Lower lobe of right lung (tissue), 2 donors: ENCODE measurements at places on chromosomes 13 and 19.

- DNase-seq = no peak
These were observed 32.7 kb downstream of the FBN3 start for GRCh38 chr19:8116437-8117293.

GRCh38 chr19:47353307-47353712 lies 4.2 kb downstream of the DHX34 start:
- DNase-seq = no peak

DNA sequence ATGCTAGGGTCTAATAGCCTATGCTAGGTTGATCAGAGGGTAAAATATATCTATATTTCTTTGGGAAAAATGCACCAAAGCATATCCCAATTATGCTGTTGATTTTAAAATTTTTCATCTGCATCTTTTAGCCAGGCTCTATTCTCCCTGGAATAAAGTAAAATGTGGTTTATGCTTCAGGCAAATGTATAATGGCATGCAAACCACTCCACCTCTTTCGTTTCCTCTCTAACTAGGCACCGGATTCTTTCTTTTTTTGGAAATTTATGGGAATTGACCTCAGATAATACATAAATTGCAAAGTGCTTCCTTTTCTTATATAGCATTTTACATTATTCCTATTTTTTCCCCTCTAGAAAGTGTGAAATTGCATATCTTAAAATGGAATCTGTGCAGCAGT lies 386.5 kb downstream of the OLFM4 start:
- no peak for DNase-seq

DNA sequence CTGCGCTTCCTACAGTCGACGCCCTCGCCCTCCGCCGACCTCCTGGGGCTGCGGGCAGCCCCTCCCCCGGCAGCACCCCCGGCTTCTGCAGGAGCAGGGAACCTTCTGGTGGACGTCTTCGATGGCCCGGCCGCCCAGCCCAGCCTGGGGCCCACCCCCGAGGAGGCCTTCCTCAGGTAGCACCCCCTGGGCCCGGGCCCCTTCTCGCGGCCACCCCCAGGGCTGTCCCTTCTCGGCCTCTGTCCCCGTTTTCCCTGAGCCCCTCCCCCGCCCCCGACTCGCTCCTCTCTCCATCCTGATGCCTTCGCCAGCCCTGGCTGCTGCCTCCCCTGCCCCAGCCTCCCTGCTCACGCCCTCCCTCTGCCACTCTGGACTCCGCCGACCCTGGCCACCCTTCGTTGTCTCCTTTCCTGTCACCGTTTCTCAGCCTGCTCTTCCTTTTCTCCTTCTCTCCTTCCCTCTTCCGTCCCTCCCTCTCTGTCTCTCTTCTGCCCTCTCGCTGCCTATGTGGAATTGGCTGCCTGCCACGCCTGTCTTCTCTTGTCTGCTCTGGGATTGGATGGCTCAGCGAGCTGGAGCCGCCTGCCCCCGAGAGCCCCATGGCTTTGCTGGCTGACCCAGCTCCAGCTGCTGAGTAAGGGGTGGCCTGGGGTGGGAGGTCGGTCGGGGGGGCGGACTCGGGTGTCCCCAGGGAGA lies 11.0 kb downstream of the FUZ start:
- no peak for DNase-seq

GRCh38 chr13:30915691-30916541 lies 9.8 kb downstream of the MEDAG start:
- no peak for DNase-seq

- no peak for DNase-seq
These were observed 1617.6 kb upstream of the SLC10A2 start for GRCh38 chr13:104683789-104684188.
